ENCODE measurements at places on chromosomes 11 and 22. TPM values are rescaled to one million over a fixed set of nuclear protein-coding genes. Genes with fewer than 3 reads are reported as not detected.

SLC43A3 gene
- total RNA-seq, result 64.5 TPM

GRCh38 chr11:84583106-84583505 lies 1044.0 kb downstream of the DLG2 start:
- DNase-seq, result no peak

GRCh38 chr11:107563702-107564101 lies 1.8 kb downstream of the ALKBH8 start:
- DNase-seq, result peak; percentile 74

DNA sequence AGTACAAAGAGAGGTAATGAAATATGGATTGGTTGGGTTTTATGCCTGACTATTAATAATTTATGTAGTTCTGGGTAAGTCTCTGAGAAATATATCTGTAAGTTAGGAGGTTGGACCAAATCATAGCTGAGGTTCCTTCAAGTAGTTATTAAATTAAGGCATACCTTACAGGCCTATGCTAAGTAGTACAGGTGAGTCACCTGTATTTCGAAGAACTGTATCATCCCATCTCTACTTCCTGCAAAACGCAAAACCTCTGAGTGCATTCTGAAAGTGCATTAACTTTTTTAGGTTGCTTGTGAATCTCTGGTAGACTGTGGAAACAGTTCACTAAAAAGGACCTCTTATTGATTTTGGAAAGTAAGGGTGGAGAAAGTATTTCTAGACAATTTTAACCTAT lies 37.1 kb downstream of the APOL5 start:
- no peak for DNase-seq

All from RPMI7951 (cell line).